ENCODE measurements at places on chromosomes 7 and 10. TPM values are rescaled to one million over a fixed set of nuclear protein-coding genes. Genes with fewer than 3 reads are reported as not detected.

Gene TBX20
- not detected for total RNA-seq

DNA sequence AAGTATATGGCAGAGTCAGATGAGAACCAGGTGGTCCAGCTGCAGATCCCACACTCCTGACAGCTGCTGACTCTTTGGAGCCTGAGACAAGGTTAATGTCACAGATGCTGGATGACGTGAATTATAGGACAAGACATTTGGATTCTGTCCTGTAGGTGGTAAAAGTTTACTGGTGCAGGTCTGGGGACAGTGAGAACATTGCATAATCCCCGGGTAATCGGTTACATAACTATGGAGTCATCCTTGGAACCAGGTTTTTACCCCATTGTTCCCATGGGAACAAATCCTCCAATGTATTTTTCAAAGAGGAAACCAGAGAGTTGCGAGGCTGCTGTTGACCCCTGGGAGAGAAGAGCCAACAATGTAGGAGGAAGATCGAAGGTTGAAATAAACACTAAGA lies 27.5 kb upstream of the ZCCHC24 start:
- no peaks in the 10 kb centered on the region for H3K36me3 ChIP-seq
- no peak for DNase-seq
- H3K27me3 ChIP-seq = no peaks in the 10 kb centered on the region
- H3K4me3 ChIP-seq = no peak overlapping the region

DNA sequence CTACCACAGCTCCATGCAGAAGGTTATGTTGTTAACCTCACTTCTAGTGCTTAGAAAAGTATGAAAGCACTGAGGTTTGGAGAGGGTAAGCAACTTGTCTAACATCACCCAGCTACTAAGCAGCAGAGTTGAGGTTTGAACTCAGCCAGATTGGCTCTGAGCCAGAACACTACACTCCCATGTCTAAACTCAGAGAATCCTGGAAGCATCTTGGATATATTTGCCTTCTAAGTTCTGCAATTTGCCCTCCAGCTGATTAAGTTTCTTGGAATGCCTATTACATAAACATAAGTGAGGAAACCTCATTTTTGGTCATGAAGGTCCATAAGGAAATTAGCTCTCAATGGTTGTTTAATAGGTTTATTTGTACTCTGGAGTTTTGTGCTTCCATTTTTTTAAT lies 78.1 kb upstream of the PHYHIPL start:
- peak overlapping the region; percentile 43 for H3K27ac ChIP-seq
- no peaks in the 10 kb centered on the region for H3K36me3 ChIP-seq
- no peaks in the 10 kb centered on the region for H3K4me1 ChIP-seq
- no peak for DNase-seq

DNA sequence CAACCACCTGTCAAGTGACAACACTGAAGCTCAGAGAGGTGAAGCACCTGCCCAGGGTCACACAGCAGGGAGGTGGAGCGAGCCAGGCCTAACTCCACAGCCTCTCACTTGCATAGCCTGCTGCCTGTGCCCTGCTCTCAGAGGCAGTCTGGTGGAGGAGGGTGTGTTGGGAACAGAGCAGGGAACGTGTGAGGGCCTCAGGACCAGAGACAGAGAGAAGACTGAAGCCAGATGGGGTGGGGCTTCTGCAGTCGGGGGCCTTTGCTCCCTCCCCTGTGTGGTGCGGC lies 114.0 kb downstream of the PTPN20 start:
- no peaks in the 10 kb centered on the region for H3K27me3 ChIP-seq
- no peak overlapping the region for H3K4me3 ChIP-seq
- H3K36me3 ChIP-seq = no peaks in the 10 kb centered on the region
- no peaks in the 10 kb centered on the region for H3K4me1 ChIP-seq

- no peaks in the 10 kb centered on the region for H3K36me3 ChIP-seq
- H3K4me3 ChIP-seq = no peak overlapping the region
- no peak overlapping the region for H3K27ac ChIP-seq
- no peaks in the 10 kb centered on the region for H3K27me3 ChIP-seq
Measured at GRCh38 chr10:62155054-62155680, 113.5 kb downstream of the RTKN2 start.

DNA sequence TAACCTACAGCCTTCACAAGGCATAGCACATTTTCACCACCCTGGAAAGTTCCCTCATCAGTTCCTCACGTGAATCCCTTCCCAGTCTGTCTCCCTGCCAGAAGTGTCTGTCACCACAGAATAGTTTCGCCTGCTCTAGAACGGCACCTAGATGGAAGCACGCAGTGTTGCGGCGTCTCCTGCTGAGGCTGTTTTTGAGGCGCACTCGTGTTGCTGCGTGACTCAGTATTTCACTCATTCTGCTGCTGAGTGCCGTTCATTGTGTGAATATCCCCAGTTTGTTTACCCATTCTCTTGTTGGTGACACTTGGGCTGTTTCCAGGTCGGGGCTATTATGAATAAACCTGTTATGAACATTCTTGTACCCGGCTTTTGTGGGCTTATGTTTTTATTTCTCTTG lies 12.8 kb downstream of the NOS3 start:
- H3K27ac ChIP-seq = no peak overlapping the region
- no peak for DNase-seq
- no peaks in the 10 kb centered on the region for H3K27me3 ChIP-seq

Gene IL6
- 0.95 TPM for total RNA-seq

GRCh38 chr10:94225589-94225988 lies 137.2 kb downstream of the NOC3L start:
- H3K4me3 ChIP-seq = no peak overlapping the region
- DNase-seq = no peak
- peaks cover 24% of the 10 kb centered on the region for H3K4me1 ChIP-seq
- H3K36me3 ChIP-seq = no peaks in the 10 kb centered on the region

Gene PNLIPRP1
- not detected for total RNA-seq

GRCh38 chr10:1160561-1161314 lies 104.6 kb downstream of the WDR37 start:
- peaks cover under 1% of the 10 kb centered on the region for H3K27me3 ChIP-seq
- DNase-seq = no peak
- no peak overlapping the region for H3K27ac ChIP-seq
- H3K36me3 ChIP-seq = no peaks in the 10 kb centered on the region
- no peak overlapping the region for H3K4me3 ChIP-seq

GRCh38 chr10:71795248-71795647 lies 21.9 kb upstream of the VSIR start:
- no peak overlapping the region for H3K27ac ChIP-seq
- no peak for DNase-seq
- H3K4me3 ChIP-seq = no peak overlapping the region

DNA sequence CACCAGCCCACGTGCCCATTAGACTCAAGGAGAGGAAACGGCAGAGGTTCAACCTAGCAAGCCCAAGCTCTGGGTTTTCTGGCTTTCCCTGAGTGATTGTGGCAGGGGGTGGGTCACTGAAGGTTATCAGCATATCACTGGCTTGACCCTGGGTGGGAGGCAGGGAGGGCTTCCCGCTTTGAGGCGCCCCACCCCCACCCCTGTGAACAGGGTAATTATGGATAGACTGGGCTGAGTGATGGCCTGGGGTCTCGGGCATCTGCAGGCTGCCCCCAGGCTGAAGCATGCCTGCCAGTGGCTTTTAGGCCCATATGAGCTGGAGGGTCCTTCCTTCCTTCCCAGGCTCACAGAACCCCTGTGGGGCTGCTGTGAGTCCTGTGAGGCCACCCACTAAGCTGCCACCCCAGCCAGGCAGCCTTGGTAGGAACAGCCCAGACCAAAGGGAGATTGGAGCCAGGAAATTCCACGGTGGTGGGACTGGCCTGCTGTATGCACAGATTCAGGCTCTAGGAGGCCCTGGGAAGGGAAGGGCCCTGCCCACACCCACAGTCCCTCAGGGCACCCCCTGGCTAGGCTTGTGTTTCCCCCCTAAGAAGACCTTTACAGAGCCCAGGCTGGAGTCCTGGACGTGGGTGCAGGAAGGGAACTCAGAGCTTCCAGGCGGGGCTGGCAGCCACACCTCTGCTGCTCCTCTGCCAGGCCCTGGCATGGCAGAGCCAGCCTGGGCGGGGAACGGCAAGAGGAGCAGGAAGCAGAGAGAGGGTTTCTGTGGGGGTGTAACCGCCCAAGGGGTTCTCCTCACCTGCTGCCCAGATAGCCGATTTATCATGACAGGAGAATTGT lies 33.1 kb downstream of the GPRIN2 start:
- DNase-seq = no peak
- peaks cover 17% of the 10 kb centered on the region for H3K4me1 ChIP-seq
- peak overlapping the region; percentile 46 for H3K27ac ChIP-seq

Gene SDK1
- 3.6 TPM for total RNA-seq

Gene ANKRD22
- 43.5 TPM for total RNA-seq

Gene PON3
- total RNA-seq = not detected

DNA sequence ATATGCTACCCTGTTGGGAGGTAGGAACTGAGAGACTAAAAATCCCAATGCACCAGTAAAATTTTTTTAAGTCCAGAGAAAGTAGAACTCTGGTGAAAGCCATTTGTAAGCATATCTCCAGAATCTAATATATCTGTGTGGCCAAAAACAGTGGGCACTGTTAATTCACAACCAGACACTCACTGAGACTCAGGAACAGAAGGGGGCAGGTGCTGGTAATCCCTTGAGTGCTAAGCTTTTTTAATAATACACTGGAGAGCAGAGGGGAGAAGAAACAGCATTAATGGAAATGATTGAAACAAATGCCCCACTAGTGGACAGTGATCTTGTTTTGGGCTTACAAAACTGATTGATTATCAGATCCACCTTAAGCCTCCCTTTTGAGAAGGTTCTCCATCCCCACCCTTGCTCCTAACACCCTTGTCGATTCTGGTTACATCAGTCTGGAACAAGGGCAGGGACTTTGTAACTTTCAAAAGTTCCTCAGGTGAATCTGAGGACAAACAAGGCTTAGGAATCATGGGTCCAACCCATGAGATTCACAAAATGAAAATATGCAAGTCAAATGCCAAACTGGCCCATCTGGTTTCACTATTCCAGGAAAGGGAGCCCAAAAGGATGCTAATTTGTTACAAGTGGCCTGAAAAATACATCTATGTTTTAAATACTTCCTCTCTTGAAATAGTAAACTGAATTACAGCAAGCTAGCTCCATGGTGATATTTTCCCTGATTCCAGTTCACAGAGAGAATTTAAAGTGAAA lies 29.7 kb downstream of the PLXNA4 start:
- H3K27me3 ChIP-seq = no peaks in the 10 kb centered on the region
- no peaks in the 10 kb centered on the region for H3K36me3 ChIP-seq
- no peaks in the 10 kb centered on the region for H3K4me1 ChIP-seq
- H3K4me3 ChIP-seq = no peak overlapping the region
- no peak for DNase-seq

Gene TUBAL3
- 0.19 TPM for total RNA-seq

DNA sequence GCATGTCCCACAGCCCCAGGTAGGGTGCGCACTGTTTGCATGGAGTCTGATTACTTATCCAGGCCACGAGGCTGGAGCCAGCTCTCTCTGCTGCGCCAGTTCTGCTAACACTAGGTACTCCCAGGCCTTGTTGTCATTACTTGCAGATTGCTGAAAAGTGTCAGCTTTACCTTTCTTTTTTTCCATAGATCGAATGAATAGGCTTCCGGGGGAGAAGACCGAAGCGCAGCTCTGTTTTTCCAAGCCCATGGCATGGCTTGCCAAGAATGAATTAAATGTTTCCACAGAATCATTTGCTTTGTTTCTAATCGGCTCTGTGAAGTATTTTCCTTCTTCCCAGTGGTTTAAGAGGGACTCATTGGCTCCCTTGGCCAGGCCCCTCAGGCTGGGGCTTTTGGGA lies 285.8 kb downstream of the BMPER start:
- H3K4me3 ChIP-seq = no peak overlapping the region
- no peak overlapping the region for H3K27ac ChIP-seq
- H3K36me3 ChIP-seq = no peaks in the 10 kb centered on the region
- no peaks in the 10 kb centered on the region for H3K27me3 ChIP-seq
- H3K4me1 ChIP-seq = no peaks in the 10 kb centered on the region

Gene CBLL1
- 15.4 TPM for total RNA-seq

DNA sequence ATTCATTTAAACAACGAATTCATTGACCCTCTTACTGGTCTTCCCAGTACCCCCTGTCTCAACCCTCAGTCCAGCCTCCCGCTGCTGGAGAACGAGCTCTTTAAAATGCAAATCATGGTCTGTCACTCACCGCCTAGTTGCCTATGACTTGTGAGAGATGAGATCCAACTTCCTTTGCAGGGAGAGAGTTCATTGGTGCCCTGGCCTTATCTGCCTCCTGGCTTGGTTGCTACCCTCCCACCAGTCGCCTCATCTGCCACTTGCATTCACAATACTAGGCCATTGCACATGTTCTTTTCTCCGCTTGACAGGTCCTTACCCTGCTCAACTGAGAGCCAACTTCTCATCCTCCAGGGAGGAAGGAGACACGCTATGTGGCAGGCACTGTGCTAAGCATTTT lies 54.0 kb upstream of the MXI1 start:
- H3K4me1 ChIP-seq = no peaks in the 10 kb centered on the region
- H3K4me3 ChIP-seq = no peak overlapping the region
- no peaks in the 10 kb centered on the region for H3K27me3 ChIP-seq
- H3K36me3 ChIP-seq = no peaks in the 10 kb centered on the region
- no peak for DNase-seq

DNA sequence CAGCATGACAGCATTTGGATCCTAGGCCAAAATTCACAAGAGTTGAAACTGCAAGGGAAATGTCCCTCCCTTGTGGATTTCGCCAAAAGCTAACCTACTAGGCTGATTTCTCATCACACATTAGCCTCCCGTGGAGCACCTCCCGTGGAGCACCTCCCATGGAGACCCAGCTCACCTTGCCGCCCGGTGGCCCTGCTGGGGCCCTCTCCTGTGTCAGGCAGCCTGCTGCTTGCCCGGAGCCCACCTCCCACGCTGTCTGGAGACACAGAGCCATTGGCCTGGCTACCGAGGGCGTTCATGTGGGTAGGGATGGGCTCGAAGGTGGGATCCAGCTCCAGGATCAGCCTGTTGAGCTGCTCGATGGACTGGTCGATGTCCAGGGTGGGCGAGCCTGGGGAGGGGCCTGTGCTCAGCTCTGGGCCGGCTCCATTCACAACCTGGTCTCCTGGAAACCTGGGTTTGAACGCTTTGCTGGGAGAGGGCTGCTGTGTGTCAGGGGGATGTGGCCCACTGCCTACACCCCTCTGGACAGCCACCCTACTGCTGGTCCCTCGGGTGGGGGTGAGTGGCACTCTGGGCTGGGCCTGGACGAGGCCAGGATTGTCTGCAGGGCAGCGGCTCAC lies 213.6 kb downstream of the TNS3 start:
- H3K36me3 ChIP-seq = peaks cover 17% of the 10 kb centered on the region
- H3K27ac ChIP-seq = no peak overlapping the region
- no peak overlapping the region for H3K4me3 ChIP-seq
- no peak for DNase-seq
- H3K4me1 ChIP-seq = peaks cover 4% of the 10 kb centered on the region

Gene CHPF2
- total RNA-seq = 21.8 TPM

- H3K36me3 ChIP-seq = no peaks in the 10 kb centered on the region
- no peaks in the 10 kb centered on the region for H3K27me3 ChIP-seq
- no peak overlapping the region for H3K4me3 ChIP-seq
- no peak overlapping the region for H3K27ac ChIP-seq
- no peaks in the 10 kb centered on the region for H3K4me1 ChIP-seq
Measured at GRCh38 chr10:526651-527312, 162.7 kb downstream of the DIP2C start.

Gene CALML5
- 148 TPM for total RNA-seq

DNA sequence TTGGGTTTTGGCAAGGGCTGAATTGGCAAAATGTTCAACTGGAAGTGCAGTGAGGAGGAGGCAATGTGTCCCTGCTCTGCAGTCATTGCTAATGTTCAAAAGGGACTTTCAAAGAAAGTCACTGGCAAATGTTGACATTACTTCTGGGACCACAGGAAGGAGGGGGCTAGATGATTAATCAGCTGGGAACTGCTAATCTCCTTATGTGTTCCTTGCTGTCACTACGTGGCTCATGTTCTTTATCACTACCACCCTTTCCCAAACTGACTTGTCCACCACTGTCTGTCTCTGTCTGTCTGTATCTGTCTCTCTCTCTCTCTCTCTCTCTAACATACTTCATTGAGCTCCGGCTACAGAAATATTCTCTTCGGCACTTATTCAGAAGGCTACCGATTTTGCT lies 86.9 kb upstream of the MTPN start:
- H3K27me3 ChIP-seq = no peaks in the 10 kb centered on the region
- H3K27ac ChIP-seq = no peak overlapping the region
- no peak overlapping the region for H3K4me3 ChIP-seq
- DNase-seq = no peak

All from esophagus squamous epithelium (tissue), 5 donors.